ENCODE measurements at places on chromosomes 2 and 18.
A peak's percentile ranks its signal among the peaks of the same experiment; 100 is the strongest.

- DNase-seq = no peak
Observed at GRCh38 chr2:1631292-1632001, 112.9 kb downstream of the PXDN start.

GRCh38 chr18:59735269-59735860, 38.1 kb upstream of the CCBE1 start:
- DNase-seq = no peak

DNA sequence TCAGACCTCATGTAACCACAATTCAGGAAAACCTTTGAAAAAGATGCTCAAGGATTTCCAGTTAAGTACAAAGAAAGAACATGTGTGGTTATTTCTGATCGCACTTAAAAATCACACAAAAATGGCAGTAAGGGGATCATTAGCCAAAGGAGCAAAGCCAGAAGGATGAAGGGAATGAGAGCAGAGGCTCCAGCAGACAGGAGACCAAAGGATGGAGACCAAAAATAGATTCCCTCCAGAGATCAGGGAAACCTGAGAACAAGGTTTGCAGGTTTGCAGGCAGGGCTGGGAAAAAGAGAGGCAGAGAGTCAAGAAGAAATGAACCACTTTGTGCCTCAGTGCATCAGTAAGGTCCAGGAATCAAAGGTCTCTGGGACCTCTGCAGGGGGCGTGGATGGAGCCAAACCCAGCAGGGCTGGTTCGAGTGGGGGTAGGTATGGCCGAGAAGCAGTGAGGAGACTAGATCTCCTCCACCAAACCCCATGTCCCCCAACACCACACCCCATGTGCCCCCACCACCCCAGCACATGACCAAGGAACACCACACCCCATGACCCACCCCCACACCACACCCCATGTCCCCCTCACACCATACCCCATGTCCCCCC, 98.5 kb upstream of the GPC1 start:
- no peak for DNase-seq

DNA sequence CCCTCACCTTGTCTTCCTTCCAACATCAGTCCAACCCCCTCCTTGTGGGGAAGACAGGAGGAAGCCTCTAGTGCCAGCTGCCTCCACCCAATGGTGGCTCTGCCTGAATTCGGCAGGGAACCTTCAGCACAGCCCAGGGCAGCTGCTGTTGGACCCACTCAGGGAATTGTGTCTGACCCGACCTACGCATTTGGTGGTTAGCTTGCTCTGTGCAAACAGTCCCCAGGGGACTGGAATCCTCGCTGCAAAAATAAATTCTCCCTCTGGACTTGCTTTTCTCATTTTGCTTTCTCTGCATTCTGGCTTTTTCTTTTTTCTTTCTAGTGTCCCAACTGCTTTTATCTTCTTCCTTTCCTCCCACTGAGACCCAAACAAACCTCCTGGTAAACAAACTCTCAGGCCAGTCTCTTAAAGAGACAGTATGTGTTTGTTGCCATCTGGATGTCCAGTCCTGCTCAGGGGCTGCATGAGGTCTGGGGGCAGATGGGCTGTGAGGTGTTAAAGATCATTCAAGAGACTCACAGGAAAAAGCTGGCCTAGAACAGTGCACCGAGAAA, 137.7 kb upstream of the HAAO start:
- DNase-seq = peak; percentile 83

DNA sequence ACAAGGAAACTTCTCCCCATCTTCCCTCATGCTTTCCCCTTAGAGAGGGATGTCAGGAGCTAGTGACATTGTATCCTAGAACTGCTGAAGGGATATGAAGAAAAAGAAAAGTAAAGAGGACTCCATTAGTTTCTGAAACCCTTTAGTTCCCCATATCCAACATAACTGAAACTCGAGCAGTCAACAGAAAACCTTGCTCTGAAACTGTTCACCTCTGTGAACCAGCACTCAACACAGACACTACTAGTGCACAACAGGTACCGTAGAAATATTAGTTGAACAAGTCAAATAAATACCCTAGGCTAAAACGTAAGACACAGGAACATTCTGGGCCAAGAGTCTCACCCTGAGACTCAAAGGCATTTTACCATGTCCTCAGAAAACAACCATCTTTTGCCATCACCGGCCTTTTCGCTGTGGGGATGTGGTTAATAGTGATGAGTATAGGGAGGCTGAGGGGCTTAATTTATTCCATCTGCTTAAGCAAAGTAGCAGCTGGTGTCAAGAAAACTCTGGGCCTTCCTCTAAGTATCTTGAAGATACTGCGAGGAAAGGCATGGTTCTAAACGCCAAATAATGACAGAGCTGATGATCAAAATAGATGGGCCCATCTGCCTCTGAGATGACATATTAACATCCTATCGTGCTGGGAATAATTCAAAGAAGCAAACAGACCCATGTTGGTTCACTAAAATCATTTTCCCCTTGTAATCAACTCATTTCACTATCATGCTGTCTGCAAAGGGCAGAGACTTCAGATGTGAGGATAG, 156.8 kb downstream of the STK39 start:
- no peak for DNase-seq

- DNase-seq = peak; percentile 12
Observed at GRCh38 chr2:32937602-32938448, 8.9 kb upstream of the LTBP1 start.

DNA sequence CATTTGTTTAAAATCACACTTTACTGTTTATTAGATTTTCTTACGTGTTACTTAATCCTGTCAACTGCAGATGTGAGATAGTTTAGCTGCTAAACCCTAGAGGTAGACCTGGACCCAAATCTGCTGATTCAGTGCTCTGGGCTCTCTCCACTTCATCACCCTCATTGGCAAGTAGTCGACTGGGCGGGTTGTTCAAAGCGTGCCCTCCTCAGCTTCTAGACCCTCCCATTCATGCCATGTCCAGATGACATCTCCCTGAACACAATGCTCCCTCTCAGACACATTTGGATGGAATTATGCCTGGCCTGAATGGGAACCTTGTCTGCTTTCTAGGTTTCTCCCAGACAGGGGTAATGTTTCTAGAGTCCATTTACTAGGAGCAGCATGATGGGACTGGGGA, 43.7 kb downstream of the RPIA start:
- no peak for DNase-seq

- no peak for DNase-seq
Observed at GRCh38 chr2:169237286-169237685, 125.0 kb downstream of the LRP2 start.

DNA sequence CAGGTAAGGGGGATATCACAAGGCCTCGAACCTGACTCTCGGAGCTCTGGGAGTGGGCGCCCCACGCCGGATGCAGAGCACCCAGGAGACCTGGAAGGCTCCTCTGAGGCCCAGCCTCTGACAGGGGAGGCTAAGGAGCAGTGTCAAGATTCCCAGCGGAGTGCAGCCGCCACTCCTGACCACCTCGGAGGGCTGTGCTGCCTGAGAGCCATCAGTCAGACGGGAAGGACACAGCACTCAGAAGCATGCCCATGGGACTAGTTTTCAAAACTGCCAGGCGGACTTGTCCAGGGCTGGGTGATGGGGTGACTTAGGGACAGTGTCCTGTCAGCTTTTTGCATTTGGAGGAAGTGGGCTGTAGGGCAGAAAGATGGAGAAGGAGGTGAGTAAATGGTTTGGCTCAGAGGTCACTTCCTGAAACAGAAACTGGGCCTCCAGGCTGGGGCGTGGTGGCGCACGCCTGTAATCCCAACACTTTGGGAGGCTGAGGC, 34.6 kb upstream of the B3GNT7 start:
- DNase-seq = no peak

- DNase-seq = no peak
Observed at GRCh38 chr2:3958465-3958864, 255.1 kb downstream of the DCDC2C start.

- DNase-seq = peak; percentile 1
Observed at GRCh38 chr2:13193900-13194299, 477.2 kb downstream of the TRIB2 start.

DNA sequence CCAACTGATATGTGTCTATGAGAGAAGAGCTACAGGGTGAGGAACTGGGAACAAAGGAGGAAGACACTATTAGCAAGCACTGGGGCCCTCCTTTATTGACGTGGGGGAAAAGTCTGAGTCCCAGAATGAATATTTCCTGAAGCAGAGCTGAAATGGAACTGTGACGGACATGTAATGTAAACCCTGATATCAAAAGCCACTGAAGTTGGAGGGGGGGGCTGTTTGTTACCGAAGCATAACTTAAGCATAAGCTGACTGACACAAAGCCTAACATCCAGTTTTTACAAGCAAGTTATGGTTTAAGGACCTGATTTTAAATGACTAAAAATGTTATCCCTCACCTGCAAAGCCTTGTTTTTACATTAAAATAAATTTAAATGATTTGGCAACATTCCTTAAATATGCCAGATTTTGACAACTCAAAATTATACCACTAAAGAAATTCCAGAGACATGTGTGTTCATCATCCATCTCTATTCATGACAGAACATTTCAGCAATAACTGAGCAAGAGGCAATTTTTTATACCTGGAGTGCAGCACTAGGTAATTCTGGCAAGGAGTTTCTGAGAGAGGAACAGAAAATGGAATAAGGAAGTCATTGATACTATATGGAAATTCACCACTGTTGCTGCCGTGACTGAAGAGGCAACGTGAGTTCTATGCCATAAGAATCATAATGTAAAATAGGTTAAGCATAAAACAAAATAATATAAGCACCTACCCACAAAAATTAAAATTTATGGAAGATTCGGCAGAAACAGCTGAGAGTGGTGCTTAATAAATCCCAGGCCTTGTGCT, 186.0 kb downstream of the AFF3 start:
- DNase-seq = no peak

- DNase-seq = no peak
Observed at GRCh38 chr2:1621501-1621900, 122.8 kb downstream of the PXDN start.

- no peak for DNase-seq
Observed at GRCh38 chr2:88885275-88885674, 193.8 kb downstream of the RPIA start.

GRCh38 chr2:75077909-75078308, 119.5 kb downstream of the POLE4 start:
- no peak for DNase-seq

All from hepatic stellate cell (primary cell).